ENCODE measurements at places on chromosomes 6 and 20. TPM values are rescaled to one million over a fixed set of nuclear protein-coding genes. Genes with fewer than 3 reads are reported as not detected.

The MAFB gene
- 2.9 TPM for total RNA-seq

The VIP gene
- not detected for total RNA-seq

The TSBP1 gene
- total RNA-seq, result not detected

- peak; percentile 81 for DNase-seq
Observed at GRCh38 chr6:33417128-33417902, 592 bp downstream of the CUTA start.

GRCh38 chr6:145138469-145139139, 596.7 kb downstream of the EPM2A start:
- no peak for DNase-seq

- no peak for DNase-seq
Observed at GRCh38 chr20:31833931-31834521, 11.4 kb downstream of the FOXS1 start.

- DNase-seq, result no peak
Observed at GRCh38 chr6:143188292-143188691, 127.6 kb downstream of the AIG1 start.
